Myometrial cell (primary cell): ENCODE measurements at places on chromosomes 7 and 10. TPM values are rescaled to one million over a fixed set of nuclear protein-coding genes. Genes with fewer than 3 reads are reported as not detected.

CYP3A7 gene
- total RNA-seq, result not detected in 2 replicates

CC2D2B gene
- 0.29 TPM in 1 of 2 replicates, not detected in the other for total RNA-seq

ARHGEF5 gene
- 4.6 and 9.4 TPM in 2 replicates for total RNA-seq

CPEB3 gene
- total RNA-seq, result 0.29 and 0.53 TPM in 2 replicates

NOS3 gene
- total RNA-seq, result 8.9 and 11.0 TPM in 2 replicates

INHBA gene
- total RNA-seq, result 0.53 and 1.2 TPM in 2 replicates
